ENCODE measurements at places on chromosomes 16 and 17.

DNA sequence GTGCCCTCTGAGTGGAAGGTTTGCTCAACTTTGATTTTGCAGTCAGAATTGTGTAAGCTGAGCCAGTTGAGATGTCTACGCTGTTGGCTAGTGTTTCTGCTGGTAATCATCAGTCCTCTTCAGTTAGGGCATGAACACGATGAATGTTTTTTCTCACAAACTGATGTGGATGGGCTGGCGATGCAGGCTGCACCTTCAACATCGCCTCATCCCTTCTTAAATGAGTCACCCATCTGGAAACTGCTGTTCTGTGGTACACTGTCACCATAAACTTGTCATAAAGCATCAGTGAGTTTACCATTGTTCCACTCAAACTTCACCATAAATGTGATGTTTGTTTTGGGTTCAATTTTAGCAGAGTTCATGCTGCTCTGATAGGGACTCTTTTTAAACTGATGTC, 8.4 kb downstream of the C16orf95 start:
- DNase-seq, result no peak

DNA sequence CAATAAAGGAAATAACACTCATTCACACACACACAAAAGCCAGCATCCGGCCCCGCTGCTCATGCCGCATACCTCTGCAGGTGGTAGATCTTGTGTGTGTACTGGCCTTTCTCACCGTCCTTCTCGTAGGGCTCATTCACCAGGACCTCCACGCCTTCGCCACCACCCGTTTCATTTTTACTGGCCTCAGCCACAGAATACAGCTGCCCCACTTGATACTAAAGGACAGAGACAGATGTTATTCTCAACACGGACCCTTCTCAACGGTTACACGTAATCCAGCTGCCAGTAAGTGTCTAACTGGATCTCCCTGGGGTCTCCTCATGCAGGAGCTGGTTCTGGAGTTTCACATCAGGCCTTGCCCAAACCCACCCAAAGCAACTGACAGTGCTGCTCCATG, 9.7 kb downstream of the PITPNA start:
- no peak for DNase-seq

DNA sequence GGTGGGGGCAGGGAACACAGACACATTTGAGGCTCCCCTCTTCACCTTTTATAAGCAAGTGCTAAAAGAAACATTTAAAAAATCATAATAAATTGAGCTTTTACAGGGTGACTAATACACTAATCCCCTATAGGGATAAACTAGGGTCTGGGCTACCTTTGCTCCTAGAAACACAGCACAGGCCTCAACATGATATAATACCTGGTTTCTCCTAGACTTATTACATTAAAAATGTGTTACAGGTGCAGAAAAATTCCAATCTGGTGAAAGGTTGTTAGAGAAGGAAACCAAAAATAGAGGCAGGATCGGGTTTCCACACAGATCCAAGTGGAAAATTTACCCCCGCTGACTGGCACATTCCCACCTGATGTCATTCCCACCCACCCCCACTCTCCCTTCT, 124.7 kb upstream of the NOG start:
- no peak for DNase-seq

DNA sequence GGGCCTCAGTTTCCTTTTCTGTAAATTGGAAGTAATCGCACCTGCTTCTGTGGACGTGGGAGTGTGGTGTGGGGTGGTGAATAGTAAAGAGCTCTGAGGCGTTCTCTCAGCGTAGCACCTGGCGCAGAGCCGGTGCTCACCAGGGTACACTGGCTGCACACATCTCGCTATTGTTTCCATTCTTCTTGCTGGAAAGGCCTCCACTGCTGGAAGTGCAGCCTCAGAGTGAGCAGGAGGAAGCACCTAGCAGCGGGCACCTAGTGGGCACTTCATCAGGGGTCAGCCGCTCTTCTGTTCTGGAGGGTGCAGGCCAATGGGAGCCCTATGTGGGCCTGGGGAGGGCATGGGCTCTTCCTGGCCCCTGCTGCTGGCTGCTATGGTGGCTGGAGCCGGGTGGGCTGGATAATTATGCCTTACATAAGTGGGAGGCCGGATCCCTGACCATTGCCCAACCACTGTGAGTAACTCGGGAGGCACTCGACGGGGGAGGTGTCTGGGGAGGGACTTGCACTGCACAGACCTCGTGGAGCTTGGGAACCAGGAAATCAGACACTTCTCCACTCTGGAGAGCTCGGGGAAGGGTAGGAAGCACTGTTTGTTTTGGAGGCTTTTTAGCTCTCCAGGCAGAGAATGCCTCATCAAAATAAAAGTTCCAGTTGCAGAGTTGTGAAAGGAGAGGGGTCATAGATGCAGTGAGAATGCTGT, 1.7 kb downstream of the MAP2K3 start:
- no peak for DNase-seq

- DNase-seq, result no peak
Observed at GRCh38 chr16:56643080-56643778, 4.8 kb downstream of the MT1A start.

DNA sequence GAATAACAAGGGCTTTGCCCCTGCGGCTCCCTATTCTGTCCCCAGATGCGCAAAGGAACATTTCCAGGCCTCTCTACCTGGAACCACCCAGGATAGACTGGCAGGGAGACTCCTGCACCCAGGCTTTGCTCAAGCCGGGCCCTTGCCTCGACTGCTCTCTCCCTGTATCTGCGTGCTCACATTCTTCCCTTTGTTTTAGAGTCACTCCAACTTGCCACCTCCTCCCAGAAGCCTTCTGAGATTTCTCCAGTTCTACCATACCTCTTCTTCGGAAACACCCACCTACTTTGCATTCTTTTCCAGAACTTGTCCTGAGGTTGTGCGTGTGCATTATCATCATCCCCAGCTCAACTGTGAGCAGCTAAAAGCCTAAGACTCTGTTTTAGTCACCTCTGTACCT, 3.0 kb downstream of the CES5A start:
- DNase-seq, result no peak

- DNase-seq, result no peak
Observed at GRCh38 chr17:19876529-19877161, 8.9 kb upstream of the ULK2 start.

- DNase-seq, result no peak
Observed at GRCh38 chr17:74471341-74471740, 4.9 kb downstream of the CD300A start.

All from nucleus accumbens (tissue), 56 donors.